ENCODE measurements at places on chromosomes 3 and 15.

- peak; percentile 40 for DNase-seq
Measured at GRCh38 chr3:108090049-108090700, 656 bp downstream of the CD47 start.

DNA sequence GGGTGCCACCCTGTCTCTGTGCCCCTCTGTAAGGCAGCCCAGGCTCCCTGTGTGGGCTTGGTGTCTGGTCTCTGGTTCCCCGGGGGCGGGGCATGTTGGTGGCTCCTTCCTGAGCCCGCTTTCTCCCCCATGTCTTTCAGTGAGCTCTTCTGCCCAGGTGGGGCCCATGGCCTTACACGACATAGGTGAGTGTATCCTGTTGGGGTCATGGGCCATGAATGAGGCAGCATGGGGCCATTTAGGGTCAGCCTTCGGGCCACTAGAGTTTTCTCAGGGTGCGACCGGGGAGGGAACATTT lies 195.1 kb downstream of the UBE3A start:
- no peak for DNase-seq

DNA sequence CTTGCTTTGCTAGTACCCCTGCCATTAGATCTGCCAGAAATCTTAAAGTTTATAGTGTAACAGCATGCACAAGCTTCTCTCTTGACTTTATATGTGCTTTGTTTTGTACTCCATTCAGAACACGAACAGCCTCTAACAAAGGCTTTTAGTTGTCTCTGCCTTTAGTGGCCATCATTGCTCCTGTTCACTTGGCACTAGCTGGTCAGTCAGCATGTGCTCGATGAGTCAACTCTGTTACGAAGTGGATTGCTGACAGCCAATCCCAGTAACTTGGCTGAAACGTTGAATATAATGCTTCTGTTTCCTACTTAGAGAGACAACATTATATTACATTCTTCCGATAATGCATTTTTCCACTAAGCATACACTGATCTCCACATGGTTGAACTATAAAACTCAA lies 349.2 kb downstream of the NAALADL2 start:
- DNase-seq = no peak

- DNase-seq = no peak
Measured at GRCh38 chr15:31774045-31774444, 256.3 kb upstream of the CHRNA7 start.

- no peak for DNase-seq
Measured at GRCh38 chr3:170815340-170815739, 54.7 kb downstream of the RPL22L1 start.

- peak; percentile 54 for DNase-seq
Measured at GRCh38 chr3:61667814-61668213, 106.4 kb downstream of the PTPRG start.

GRCh38 chr15:63752075-63752684 lies 81.6 kb downstream of the HERC1 start:
- DNase-seq = peak; percentile 58

DNA sequence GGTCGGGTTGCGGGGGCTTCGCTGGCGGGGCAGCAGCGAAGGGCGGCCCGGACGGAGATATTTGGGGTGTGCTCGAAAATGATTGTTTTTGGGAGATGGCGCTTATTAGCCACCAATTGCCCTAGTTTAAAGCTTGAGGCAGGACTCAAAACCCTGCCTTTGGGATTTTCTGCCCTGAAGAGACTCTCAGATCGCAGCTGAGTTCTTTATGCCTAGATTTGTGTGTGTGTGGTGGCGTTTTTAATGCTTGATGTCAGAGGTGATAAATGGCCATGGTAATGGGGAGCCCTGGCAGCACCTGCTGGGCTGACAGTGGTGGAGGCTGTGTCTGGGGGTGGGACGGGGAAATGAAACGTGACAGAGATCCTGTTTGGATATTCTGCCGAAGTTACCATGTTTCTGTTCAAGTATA lies 604 bp downstream of the KCTD6 start:
- peak; percentile 10 for DNase-seq

DNA sequence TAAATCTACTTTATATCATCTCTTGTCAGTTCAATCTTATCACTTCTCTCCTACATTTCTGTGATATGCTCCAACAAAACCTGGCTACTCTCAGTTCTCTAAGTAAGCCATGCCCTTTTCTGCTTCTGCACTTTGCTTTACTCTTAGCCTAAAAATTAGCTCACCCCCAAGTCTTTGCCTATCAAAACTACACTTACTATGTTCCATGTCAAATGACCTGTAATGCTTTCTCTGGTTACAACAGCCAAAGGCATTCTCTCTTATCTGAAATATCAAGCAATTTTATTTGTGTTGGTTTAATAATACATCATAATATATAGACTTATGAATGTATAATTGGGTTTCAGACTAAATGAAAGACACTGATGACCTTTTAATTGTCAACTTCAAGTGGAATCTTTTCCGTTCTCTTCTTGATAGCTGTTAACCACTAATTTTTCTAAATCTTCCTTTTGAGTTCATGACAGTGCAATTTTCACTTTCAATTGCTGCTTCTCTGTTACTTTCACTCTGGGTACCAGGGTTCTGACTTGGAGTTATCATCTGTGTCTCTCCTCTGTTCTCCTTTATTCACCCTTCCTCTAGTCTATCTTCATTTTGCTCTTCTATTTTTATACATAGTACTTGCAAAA lies 619.0 kb upstream of the GOLIM4 start:
- no peak for DNase-seq

DNA sequence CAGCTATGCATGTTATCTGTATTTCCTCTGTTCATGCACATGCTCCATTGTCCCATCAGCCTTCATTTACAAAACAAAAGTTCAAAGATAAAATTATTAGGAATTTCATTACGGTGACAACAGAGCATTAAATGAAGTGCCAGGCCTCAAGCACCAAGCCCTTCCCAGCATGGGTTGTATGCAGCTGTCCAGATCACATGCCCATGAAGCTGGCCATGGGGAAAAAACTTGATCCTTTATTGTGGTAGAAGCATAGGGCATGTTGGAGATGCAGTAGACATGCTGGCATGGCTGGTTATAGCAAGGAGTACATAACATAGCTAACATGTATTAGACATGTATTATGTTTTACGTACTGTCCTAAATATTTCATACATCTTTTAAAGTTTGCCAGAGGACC lies 4.1 kb upstream of the THRB start:
- no peak for DNase-seq

- peak; percentile 75 for DNase-seq
Measured at GRCh38 chr3:128549283-128550112, 56.5 kb upstream of the GATA2 start.

GRCh38 chr3:61877359-61878138 lies 316.2 kb downstream of the PTPRG start:
- DNase-seq = peak; percentile 71

GRCh38 chr15:89308236-89308635 lies 26.4 kb downstream of the POLG start:
- no peak for DNase-seq

- no peak for DNase-seq
Measured at GRCh38 chr3:55907616-55908015, 420.5 kb upstream of the WNT5A start.
